Nucleus accumbens (tissue), 56 donors: ENCODE measurements at places on chromosomes 12 and 14.
A peak's percentile ranks its signal among the peaks of the same experiment; 100 is the strongest.

DNA sequence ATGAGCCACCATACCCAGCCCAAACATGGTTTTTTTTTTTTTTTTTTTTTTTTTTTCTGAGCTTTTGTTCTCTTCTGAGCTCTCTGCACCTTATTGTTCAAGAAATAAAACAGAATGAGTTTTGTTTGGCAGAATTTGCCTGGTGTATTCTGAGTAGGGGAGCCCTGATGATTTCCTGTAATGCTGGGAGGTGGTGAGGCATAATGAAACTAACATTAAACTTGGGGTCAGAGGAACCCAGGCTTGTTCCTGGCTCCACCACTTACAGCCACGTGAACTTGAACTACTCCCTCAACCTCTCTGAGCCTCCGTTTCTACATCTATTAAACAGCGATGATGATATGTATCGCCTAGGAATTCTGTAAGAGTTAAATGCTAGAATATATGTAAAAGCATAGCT, 276.3 kb upstream of the CRY1 start:
- DNase-seq = no peak

DNA sequence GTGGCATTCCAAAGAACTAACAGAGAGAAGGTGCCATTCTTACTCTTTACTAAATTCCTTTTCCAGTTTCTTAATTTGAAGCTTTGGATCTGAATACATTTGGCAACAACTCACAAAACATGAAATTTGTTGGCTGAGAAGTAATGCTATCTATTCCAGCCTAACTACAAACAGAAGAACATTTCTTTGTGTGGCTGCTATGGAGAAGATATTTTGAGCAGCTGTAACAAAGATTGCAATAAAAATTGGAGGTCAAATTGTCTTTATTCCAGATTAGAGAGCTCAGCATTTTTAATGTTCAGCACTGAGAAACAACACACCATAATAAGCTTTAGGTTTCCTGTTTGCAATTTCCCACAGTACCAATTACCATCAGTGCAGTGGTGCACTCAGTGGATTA, 835.8 kb upstream of the FLRT2 start:
- no peak for DNase-seq

DNA sequence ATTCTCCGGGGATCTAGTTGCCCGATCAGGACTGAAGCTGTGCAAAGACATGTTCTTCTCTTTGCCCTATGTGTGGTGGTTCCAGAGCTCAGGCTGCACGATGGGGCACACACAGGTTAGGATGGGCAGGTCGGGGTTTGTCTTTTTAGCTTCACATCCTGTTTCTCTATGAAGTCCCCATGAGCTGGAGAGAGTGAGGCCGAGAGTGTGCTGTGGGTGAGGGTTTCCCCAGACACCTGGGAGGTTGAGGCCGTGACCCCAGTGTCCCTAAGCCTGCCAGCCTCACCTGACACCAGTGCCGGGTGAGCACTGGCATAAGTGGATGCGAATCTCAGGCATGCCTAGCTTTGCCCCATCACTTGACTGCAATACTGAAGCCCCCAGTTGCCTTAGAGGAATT, 32.9 kb upstream of the IGF1 start:
- no peak for DNase-seq

GRCh38 chr12:14956024-14956891, 5.1 kb downstream of the ARHGDIB start:
- no peak for DNase-seq

DNA sequence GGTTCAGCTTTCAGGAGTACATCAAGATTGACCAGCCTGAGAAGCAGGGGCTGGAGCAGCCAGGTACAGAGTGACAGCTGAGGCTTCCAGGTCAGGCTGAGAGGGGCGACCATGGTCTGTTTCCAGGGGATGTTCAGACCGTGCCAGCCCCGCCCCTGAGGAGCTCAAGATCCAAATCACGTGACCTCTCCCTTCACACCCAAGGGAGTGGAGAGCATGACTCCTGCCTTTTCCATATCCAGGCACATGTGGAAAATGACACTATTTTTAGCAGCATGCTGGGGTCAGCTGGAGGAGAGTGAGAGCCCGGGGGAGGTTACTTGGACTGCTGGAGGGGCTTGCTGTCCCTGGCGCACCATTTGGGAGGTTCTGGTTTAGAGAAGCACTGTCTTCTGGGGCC, 92.7 kb downstream of the B4GALNT3 start:
- DNase-seq = no peak

GRCh38 chr12:117874842-117875434, 93.9 kb downstream of the KSR2 start:
- DNase-seq = peak; percentile 36

GRCh38 chr14:102154821-102155549, 15.3 kb downstream of the WDR20 start:
- DNase-seq = no peak

DNA sequence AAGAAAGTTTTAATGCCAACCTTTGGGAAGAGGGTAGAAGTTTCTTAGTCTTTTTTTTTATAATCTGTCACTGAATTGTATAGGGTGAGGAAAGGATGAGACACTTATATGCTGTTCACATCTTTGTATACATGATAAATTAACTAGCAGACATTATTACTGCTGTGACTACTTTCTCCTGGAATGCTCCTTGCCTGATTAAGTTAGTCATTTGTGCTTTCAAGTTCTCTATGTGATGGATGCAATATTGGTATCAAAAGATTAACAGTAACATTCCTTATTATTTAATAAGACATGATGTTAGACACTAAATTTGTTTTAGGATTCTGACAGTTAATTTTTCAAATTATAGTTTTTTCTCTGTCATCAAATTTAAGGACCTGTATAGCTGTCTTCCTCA, 223.4 kb upstream of the GARIN2 start:
- no peak for DNase-seq

- no peak for DNase-seq
Observed at GRCh38 chr12:12327802-12328201, 22.2 kb downstream of the MANSC1 start.

- no peak for DNase-seq
Observed at GRCh38 chr12:81296556-81297305, 218.9 kb downstream of the ACSS3 start.

DNA sequence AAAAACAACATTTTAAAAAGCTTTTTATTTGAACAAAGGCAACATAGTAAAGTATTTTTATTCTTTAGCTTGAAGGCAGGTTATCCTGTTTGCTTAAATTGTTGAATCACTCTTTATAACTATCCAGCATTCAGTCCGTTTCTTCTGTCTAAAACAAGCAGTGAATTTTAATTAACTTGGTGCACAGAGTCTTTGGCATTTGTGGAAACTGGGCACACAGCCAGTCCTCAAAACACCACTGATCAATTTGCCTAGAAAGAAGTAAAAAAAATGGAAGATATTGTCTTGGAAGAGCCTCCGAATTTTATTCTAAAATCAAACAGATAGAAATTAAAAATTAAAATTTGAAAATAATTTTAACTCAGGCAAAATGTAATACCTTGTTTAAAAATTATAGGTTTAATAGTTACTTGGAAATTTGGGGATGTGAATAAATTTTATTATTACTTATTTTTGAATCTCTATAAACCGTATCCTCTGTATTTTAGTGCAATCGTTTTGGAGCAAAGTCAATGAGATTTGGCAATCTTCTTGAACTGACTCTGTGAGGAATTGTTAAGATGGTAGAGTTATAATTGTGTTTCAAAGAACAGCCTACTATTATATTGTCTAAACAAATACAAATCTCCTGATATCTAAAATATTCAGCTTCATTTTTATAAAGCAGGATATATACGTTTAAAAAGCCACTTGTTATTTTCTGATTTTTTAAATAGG, 927.0 kb downstream of the SLC16A7 start:
- peak; percentile 16 for DNase-seq

DNA sequence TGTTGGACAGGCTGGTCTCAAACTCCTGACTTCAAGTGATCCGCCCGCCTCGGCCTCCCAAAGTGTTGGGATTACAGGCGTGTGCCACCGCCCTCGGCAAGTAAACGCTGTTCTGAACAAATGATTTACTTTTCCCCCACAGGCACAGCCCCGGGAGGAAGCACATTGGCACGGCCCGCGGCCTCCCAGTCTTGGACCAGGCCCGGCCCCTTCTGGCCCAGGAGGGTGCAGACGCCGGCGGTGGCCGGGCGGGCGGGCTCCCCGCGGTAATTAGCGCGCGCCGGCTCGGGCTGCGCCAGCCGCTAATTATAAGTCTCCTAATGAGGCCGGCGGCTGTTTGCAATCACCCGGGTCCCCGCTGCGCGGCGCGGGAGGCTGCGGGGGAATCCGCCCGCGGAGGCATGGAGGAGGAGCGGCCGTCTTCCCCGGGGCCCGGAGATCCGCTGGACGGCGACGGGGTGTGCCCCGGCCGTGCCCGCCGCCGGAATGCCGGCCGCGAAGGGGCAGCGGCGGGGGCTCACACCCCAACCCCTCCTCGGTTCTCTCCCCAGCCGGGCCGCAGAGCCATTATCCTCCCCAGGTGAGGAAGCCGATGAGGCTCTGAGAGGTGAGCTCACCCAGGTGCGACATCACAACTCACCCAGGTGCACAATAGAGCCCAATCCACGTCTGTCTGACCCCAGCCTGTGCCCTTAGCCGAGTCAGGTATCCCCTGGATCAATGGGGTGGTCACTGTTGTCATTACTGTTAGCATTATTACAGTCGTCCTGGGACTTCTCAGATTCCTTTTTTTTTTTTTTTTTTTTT, 3.3 kb upstream of the POP5 start:
- peak; percentile 65 for DNase-seq

GRCh38 chr14:90295870-90296516, 35.7 kb downstream of the NRDE2 start:
- DNase-seq = no peak

DNA sequence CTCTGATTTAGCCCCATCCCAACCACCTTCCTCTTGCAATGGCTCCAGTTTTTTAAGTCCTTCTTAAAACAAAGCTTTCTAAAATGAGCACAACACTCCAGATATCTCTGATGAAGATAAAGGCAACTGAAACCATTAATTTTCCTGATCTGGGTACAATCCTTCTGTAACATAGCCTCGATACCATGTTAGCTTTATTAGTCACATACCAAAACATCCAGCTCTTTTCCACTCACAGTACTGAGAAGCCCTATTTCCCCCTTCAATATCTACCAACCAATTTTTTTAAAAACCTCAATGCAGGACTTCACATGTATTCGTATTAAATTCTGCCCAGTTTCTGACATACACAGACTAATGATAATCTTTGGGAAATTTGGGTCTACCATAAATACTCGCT, 105.9 kb downstream of the MED13L start:
- no peak for DNase-seq

- DNase-seq = no peak
Observed at GRCh38 chr12:85688837-85689236, 147.4 kb downstream of the RASSF9 start.

GRCh38 chr12:116717466-116718437, 20.1 kb downstream of the SPRING1 start:
- peak; percentile 22 for DNase-seq

DNA sequence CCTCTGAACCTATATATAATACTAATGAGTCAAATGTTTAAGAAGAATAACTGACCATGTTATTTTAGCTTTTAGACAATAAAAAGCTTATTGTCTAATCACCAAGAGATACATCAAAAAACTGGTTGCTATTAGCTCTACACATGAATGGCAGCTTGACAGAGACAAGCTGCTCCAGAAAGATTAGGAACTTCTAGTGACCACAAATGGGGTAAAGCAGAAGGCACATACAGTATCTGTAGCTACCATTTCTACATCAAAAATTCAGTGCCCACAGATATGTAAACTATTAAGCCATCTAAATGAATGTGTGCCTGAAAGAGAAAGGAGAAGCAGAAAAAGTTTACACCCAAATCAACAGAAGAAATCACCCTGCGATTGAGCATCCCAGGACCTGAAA, 2.4 kb downstream of the AREL1 start:
- no peak for DNase-seq

GRCh38 chr14:71588028-71588427, 344.2 kb upstream of the RGS6 start:
- DNase-seq = no peak

DNA sequence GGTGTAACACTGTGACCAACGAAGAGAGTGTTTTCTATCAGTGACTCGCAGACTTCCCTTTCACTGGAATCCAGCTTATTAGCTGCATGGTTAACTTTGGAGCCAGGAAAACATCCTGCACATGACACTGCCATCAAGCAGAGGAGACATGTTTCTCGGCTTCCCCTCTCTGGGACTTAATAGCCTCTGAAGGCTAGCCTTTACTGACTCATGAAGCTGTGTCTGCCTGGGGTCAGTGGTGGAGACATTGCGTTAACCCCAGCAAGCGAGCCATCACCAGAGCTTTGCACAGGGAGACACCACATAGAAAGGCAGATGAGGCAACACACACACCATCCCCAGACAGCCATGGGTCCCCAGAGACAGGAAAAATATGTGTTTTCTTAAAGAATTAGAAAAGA, 126.9 kb upstream of the PRICKLE1 start:
- no peak for DNase-seq

GRCh38 chr12:94127239-94128131, 20.9 kb upstream of the PLXNC1 start:
- DNase-seq = no peak

DNA sequence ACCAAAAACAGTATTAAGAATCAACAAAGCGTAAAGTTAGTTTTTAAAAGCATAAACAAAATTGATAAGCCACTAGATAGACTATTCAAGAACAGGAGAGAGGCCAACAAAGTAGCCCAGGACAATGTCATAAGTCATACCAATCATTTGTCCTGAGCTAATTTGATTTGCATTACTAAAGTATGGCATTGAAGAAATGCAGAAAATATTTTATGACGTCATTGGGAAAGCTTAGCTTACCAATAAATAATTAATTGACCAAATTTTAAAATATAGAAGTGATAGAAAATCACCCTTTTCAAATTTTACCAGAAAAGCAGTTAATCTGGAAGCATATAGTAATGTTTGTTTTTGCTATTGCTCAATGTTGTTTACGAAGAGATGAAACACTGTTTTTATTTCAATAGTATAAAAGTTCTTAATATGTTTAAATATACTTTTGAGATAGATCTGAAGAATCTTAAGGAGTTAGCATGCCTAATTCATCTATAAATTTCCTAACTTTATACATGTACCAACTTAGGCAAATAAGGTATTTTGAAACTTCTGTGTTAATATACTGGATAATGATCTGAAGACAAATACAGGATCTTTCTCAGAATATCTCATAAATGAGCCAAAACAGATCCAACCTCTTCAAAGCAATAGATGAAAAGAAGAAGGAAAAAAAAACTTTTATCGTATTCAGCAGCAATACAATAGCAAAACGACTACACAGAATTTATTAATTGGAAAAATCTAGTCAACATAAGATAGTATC, 1118.5 kb downstream of the SLC16A7 start:
- DNase-seq = no peak

DNA sequence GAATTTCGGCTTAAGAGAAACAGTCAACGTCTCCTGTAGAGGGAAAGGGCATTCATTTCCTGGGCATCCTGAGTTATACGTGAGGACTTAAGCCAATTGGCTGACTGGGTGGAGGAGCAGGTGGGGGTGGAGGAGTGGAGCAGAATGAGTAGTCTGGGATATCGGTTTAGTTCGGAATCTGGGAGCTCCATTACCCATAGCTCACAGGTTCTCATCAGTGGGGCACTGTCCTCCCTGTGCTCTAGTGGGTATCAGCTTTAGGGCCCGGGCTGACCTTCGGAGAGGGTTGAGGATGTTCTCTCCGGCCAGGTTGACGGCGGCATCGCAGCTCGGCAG, 704 bp downstream of the SDR39U1 start:
- DNase-seq = no peak
